ENCODE measurements at places on chromosomes 11 and 22. TPM values are rescaled to one million over a fixed set of nuclear protein-coding genes. Genes with fewer than 3 reads are reported as not detected.

DNA sequence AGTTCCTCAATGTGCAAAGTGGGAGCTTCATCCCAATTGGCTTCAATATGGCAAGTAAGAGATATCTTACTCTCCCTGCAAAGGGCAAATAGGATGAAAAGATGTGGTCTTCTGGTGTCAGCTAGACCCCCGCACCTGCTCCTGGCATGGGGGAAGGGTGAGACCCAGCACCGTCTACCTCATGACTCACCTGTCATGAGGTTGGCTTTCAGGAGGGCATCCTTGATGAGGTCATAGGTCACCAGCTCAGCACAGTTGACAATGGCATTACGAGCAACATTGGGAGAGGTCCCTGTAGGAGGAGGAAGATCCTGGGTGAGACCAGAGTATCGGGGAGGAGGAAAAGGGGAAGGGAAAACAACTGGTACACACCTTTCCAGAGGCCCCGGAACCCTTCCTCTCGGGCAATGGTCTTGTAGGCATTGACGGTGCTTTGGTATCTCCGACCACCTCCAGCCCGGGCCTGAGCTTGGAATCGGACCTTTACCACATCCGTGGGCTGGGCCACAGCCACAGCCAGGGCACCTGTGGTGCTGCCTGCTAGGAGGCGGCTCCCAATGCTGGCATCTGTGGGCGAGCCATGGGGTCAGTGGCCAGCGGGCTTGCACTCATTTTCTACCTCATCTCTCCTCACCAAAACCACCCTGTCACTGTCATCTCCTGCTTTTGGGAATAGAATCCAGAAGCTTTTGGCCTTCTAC is 6.0 kb downstream of the UCP2 start:
- DNase-seq, result no peak

Gene LIF
- total RNA-seq, result 2.3 TPM

GRCh38 chr22:23534201-23534850 is 45.8 kb downstream of the IGLL1 start:
- no peak for DNase-seq

DNA sequence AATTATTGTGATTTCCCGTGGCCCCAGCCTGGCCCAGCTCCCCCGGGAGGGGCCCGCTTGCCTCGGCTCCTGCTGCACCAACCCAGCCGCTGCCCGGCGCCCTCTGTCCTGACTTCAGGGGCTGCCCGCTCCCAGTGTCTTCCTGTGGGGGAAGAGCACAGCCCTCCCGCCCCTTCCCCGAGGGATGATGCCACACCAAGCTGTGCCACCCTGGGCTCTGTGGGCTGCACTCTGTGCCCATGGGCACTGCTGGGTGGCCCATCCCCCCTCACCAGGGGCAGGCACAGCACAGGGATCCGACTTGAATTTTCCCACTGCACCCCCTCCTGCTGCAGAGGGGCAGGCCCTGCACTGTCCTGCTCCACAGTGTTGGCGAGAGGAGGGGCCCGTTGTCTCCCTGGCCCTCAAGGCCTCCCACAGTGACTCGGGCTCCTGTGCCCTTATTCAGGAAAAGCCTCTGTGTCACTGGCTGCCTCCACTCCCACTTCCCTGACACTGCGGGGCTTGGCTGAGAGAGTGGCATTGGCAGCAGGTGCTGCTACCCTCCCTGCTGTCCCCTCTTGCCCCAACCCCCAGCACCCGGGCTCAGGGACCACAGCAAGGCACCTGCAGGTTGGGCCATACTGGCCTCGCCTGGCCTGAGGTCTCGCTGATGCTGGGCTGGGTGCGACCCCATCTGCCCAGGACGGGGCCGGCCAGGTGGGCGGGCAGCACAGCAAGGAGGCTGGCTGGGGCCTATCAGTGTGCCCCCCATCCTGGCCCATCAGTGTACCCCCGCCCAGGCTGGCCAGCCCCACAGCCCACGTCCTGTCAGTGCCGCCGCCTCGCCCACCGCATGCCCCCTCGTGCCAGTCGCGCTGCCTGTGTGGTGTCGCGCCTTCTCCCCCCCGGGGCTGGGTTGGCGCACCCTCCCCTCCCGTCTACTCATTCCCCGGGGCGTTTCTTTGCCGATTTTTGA is 3.3 kb upstream of the ANKRD13D start:
- DNase-seq, result no peak

Gene CCDC73
- total RNA-seq, result not detected

Gene CLMP
- total RNA-seq, result 4.0 TPM

DNA sequence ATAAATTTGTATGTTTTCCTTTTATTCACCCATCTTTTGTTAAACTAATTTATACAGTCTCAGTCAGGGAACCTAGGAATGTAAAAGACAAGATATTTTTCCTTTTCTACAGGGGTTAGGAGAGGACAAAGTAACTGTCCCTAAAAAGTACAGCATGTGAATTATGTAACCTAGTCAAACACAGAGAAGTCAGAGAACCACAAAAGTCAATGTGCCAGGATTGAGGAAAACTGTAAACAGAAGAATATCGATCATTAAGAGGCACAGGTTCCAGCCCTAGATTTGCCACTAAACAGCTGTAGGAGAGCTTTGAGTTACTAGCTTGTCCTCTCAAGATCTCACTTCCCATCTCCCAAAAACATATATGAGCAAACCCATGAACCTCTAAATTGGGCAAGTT is 550.9 kb upstream of the FAT3 start:
- no peak for DNase-seq

Measured in progenitor cell of endocrine pancreas (in vitro differentiated cells).